SK-N-MC (cell line): ENCODE measurements at places on chromosomes 13 and 19.

- DNase-seq, result no peak
Observed at GRCh38 chr13:101452519-101453485, at the start of gene ITGBL1. ITGBL1 (plus strand) TSS chr13:101452675; CDS start chr13:101452834, 159 bp downstream.

DNA sequence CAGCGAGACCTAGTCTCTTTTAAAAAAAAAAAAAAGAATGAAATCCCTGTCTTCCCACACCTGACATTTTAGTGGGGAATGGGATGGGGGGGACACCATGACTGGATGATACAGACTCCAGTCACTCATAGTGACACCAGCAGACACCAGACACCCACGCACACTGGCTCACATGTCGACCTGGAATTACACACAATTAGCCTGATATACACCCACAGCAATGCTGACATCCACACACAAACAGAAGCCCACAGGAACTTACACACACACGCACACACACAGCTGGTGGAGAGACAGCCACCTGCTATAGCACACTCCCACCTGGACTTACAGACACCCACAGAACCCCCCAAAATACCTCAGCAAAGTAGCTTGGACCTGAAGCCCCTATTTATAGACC is 8.3 kb upstream of the NANOS3 start:
- DNase-seq, result no peak

- DNase-seq, result peak; percentile 73
Observed at GRCh38 chr13:41520660-41521630, 63.6 kb downstream of the RGCC start.

DNA sequence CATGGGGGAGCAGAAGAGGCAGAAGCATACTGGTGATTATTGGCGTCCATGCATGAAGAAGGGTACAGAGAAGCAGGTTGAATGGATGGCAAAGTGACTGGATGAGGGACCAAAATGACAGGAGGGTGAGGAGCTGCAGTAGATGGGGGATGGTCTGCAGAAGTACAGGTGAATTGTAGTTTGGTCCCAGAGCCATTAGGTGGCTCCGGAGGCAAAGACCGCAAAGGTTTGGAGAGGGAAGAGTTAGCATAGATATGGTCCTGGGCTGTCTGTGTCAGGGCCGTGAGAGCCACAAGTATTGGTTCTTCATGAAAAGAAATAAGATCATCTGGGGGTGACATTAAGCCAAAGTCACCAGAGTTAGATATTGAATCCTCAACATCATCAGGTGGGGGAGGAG is 59.0 kb upstream of the ZNF726 start:
- no peak for DNase-seq

DNA sequence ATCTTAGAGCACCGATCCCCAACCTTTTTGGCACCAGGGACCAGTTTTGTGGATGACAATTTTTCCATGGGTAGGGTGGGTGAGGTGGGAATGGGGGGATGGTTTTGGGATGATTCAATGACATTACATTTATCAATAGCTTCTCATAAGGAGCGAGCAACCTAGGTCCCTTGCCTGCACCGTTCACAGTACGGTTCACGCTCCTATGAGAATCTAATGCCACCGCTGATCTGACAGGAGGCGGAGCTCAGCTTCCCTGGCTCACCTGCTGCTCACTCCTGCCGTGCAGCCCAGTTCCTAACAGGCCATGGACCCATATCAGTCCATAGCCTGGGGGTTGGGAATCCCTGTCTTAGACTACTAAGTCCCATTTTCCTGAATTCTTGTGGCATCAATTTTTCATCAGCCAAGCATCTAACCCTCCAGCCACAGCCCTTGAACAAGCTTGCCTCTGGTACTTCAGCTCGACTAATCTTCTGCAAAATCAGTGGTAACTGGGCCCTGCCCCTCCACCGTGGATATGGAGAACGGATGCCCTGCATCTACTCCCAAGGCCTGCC is 37.0 kb upstream of the MAP3K10 start:
- no peak for DNase-seq

- no peak for DNase-seq
Observed at GRCh38 chr13:46343279-46343994, 43.6 kb downstream of the RUBCNL start.

DNA sequence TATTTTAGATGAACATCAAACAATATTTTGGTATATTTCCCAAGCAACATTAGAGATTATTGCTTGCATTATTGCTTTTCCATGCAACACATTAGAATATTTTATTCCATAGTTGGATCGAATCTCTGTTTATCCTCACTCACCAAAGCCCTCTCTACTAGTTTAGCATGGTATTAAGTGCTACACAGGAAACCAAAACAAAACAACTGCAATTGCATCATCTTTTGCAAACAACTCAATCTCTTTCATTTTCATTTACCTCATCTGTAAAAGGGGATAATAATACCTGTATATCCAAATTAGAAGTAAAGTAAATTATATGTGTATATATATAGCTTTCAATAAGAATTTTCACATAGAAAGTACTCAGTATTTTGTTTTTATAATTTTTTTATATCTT is 147.8 kb upstream of the PCDH9 start:
- no peak for DNase-seq

GRCh38 chr19:2041433-2041682 is 9.7 kb downstream of the MKNK2 start:
- DNase-seq, result no peak

- DNase-seq, result no peak
Observed at GRCh38 chr13:26961890-26962615, 201.5 kb upstream of the GPR12 start.

DNA sequence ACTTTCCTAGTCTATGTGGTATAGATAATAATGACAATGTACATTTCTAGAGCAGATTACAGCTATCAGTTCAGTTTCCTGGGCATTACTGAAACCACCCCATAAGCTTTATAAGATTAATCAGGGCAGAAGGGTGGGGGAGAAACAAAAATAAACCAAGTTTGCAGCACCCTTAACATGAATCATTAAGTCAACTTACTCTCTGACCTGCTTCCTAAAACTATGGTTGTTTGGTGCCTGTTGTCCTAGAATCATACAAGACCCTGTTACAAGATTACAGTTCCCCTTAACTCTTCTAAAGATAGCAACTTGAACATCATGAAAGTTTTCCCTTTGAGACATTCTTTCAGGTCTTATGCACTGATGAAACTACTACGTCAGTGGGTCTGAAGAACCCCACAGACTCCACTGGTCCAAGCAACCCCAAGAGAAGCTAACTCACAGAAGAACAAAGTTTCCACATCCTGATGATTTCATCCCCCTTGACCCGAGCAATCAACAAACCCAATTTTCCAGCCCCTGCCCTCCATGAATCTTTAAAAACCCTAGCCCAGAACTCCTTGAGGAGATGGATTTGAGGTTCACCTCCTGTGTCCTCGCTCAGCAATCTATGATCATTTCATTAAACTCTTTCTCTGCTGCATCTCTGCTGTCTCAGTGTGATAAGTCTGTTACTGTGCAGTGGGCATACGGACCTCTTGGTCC is 336.5 kb downstream of the FOXO1 start:
- DNase-seq, result no peak
